ENCODE measurements at places on chromosomes 3 and 15.

DNA sequence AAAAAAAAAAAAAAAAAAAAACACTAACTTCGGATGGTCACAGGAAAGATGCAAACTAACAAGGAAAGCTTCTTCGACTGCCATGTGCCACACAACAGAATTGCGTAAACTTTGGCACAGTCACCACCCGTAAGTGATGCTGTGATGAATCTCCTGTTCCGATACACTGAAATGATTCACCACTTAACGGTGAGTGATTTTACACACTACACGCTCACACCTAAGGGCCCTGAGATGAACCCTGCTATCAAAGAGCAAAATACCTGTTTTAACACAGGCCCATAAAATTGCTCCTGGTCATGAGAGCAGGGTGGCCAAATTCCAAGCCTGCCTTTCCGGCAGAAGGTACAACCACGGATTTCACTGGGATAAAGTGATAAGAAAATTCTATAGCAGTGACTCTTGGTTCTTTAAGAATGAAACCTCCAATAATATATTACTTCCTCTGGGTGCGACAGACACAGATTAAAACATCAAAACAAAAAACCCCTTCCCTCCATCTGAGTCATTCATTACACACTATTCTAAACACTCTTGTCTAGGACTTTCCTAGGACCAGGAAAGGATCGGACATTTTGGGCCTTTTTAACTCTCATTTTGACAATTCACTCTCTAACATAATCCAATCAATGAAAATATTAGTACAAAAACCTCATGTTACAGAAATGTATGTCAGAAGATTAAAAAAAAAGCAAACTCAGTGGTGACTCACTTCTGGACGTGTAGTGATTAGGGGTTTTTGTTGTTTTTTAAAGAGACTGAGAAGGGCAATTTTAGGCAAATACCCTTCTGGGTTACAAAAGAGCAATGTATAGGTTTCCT lies 28.3 kb downstream of the LRIG1 start:
- peak; percentile 67 for DNase-seq

DNA sequence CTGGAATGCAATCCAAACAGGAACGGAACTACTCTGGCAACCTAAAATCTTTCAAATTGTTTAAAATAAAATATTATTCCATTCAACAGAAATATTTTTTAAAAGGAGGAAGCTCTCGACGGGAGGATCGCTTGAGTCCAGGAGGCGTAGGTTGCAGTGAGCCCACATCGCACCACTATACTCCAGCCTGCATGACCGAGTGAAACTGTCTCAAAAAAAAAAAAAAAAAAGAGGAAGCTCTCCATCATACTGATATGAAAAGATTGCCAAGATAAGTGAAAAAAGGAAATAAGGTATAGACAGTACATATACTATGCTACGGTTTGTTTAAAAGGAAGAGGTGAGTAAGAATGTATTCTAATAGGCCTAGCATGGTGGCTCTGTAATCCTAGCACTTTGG lies 3.6 kb downstream of the RAD18 start:
- DNase-seq: no peak

DNA sequence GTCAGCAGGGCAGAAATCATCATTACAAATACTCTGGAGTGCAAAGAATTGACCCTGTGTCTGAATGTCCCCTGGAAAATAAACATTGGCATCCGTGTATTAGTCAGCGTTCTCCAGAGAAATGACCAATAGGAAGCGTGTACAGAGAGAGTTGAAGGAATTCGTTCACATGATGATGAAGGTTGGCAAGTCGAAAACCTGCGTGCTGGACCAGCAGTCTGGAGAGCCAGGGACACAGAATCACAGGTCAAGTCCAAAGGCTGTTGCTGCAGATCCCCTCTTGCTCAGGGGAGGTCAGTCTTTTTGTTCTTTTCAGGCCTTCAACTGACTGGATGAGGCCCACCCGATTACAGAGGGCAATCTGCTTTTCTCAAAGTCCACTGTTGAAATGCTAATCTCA lies 16.6 kb downstream of the GP9 start:
- DNase-seq: no peak

GRCh38 chr3:158792709-158793108 lies 9.1 kb upstream of the MFSD1 start:
- no peak for DNase-seq

DNA sequence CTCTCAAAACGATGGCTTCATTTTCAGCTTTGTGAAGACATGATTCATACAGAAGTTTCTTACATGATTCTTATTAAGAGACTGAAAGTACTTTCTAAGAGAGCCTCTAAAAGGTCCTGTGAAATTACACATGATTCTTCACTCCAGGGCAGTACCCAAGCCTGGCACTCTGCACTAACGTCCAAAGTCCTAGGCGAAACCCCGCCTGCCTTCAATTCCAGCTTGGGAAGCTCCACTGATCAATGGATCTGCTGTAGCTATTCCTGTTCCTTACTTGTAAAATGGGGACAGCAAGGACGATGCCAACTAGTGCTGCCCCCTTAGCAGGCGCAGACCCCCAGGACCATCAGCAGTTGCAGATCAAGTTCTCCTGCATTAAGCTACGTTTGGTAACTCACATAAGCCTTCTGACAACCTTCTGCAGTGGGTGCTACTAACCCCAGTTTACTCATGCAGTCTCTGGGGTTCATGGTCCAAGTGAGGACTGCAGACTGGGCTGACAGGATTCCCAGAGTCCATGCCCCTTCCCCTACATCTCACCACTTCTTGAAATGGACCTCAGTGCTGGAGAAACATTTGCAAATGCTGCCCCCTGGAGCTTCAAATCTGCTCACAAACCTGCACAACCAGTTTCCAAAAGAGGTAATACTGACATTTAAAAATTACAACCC lies 10.6 kb downstream of the CHCHD4 start:
- DNase-seq: no peak

DNA sequence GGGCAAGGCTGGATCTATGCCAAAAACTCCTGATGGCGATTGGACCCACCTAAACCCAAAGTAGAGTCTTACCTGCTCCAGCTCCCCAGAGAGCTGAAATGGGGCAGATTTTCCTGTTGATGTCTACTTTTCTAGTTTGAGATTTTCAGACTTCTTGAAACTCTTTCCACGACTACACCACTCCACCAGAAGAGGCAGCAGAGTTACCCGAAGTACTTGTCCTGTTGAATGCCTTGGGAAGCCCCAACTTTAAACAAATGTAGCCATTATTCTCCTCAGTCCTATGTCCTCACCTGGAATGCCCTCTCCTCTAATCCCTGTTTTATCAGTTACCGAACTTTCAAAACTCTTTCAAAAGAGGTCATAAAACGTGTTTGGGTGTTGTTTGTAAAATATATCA lies 843.8 kb downstream of the VGLL3 start:
- DNase-seq: no peak

GRCh38 chr15:81888748-81889484 lies 156.9 kb downstream of the MEX3B start:
- no peak for DNase-seq

- DNase-seq: no peak
These were observed 118.3 kb upstream of the ATP2B2 start for GRCh38 chr3:10623578-10624275.

- DNase-seq: no peak
These were observed 5.4 kb upstream of the TRIM59 start for GRCh38 chr3:160454995-160455394.

DNA sequence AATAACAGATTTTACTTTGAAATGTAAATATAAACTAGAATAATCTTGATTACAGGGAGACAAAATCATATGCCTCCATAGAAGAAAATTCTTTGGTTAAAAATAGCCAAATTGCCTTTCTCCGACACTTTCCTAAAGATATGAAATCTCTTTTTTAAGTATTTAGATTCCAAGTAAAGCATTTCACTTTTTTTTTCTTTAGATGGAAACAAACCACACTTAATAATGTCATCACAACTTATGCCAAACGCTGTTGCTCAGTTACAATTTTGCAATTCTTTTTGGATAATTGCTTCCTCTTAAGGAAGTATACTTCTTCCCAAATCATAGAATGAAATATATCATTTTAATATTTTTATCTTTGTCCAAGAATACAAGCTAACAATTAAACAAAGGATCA lies 294.1 kb upstream of the ARL6 start:
- DNase-seq: no peak

- no peak for DNase-seq
These were observed 97.8 kb downstream of the DAPK2 start for GRCh38 chr15:63948436-63948835.

- DNase-seq: no peak
These were observed 30.6 kb upstream of the RASA2 start for GRCh38 chr3:141456301-141456625.

DNA sequence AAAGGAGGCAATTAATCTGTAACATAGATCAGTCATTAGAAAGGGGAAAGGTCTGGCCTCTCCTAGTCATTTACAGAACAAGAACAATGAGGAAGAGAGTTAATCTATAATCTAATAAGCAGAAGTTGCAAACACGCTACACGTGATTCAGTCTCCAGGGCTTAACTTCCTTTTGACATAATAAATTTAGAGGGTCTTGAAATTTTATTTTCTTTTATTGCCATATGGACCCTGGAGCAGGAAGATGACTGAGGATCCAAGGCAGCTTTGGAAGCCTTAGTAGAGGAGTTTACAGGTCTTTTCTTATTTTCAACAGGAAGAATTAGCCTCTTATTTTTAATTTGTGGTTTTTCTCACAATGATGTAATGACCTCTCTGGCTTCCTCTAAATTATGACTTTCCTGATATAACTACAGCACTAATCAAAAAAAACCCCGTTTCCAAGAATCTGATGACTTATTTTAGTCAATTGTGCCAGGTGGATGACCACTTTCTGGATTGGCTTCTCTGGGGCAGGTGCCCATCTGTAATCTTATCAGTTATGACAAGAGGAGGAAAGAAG lies 32.2 kb downstream of the ADGRG7 start:
- no peak for DNase-seq

DNA sequence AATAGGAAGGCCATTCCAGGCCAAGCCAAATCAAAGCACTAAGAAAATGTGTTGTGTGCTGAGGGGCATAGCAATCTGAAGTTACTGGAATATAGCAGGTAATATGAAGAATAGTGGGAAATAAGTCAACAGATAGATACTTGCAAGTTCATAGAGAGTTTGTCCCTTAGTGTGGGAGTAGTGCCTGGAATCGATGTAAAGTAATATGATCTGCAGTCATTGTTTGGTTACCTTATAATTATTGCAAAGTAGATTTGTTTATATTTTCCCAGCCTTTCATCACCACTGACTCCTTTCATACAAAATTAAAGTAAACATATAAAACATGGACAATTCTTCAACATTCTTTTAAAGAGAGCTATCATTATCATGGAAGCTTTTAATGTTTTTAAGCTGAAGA lies 420.9 kb upstream of the NECTIN3 start:
- DNase-seq: no peak

DNA sequence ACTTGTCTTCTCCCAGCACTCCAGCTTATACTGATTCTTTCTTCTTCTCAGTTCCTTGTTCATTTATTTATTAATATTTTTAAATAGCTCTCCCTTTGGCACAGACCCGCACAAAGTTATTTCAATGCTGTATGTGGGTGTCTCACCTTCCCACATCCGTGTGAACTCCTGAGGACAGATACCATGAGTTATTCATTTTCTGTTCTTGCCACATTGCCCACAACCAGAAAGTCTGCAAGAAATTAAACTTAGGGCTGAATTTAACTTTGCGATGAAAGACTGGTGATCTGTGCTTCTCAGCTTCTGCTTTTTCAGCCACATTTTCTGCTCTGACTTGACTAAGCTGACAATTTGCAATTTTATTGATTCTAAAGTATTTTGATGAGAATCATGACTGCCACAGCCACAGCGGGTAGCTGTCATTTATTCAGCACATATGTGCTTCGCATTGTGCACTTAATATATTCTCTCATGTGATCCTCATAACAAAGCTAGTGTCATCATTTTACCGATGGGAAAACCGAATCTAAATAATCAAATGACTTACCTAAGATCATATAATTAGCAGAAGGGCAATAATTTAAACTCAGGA lies 569.8 kb downstream of the EDEM1 start:
- DNase-seq: no peak

DNA sequence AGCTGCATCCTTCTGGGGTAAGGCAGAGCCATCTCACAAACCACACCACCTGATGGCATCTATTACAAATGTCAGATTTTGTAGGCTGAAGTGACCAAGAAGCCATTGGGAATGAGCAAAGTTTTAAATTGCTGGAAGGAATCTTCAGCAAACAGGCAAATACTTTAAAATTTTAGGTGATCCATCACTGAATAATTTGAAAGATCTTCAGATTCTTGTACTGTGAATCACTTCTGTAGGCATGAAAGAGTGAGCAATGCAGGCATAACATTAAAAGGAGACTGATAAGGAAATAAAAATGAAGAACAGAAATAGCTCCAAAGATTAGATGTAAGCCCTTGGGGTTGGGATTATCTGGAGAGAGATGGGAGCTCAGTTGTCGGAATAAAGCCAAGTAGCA lies 36.0 kb upstream of the ALDH1L1 start:
- DNase-seq: no peak

- no peak for DNase-seq
These were observed 6.6 kb downstream of the ARRDC4 start for GRCh38 chr15:97966924-97967620.

GRCh38 chr3:30502742-30503073 lies 103.7 kb upstream of the TGFBR2 start:
- DNase-seq: no peak

DNA sequence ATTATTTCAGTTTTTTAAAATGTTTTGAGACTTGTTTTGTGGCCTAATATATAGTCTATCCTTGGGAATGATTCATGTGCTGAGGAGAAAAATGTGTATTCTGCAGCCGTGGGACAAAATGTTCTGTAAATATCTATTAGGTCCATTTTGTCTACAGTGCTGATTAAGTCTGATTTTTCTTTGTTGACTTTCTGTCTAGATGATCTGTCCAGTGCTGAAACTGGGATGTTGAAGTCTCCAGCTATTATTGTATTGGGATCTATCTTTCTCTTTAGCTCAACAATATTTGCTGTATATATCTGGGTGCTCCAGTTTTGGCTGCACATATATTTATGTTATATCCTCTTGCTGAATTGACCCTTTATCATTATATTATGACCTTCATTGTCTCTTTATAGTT lies 85.2 kb downstream of the UBE2E2 start:
- DNase-seq: no peak

- no peak for DNase-seq
These were observed 880 bp upstream of the CHRNA7 start for GRCh38 chr15:32029409-32029861.

DNA sequence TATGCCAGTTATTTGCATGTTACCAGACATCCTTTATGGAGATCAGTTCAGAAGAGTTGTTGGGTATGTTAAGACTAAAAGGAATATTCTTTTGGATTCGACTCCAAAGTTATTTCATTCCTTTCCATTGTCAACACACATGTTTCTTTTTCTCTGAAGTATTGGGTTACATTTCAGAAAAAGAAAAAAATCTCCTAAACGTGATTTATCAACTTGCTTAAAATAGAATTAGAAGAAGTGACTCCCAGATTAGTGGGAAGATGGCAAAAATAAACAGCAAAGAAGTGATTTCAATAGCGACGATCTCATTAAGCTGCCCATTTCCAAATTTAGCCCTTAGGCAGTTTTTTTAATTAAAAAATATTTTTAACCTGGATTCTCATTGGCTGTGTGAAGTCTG lies 85.4 kb downstream of the TIGIT start:
- no peak for DNase-seq
